Urothelium cell line (cell line): ENCODE measurements at places on chromosomes 11 and 22.

DNA sequence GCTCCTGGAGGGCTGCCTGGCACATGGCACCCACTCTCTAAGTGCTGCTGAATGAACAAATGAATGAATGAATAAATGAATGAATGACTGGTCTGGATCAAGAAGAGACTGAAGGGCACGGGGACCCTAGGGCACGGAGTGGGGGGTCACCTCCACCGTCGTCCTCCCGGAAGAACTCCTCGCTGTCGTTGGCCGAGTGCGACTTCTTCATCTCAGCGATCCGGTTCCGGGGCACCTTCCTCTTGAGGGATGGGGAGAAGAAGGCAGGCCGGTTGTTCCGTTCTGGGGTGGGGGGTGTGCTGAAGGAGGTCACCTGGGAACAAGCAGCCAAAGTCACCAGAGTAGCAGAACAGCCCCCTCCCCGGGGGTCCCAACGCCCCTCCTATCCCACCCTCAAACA, 36.0 kb downstream of the NUP50 start:
- no peak for DNase-seq

- no peak for DNase-seq
Measured at GRCh38 chr11:59943997-59944714, 5.9 kb downstream of the OOSP1 start.

- DNase-seq: no peak
Measured at GRCh38 chr22:36117053-36117554, 43.5 kb downstream of the APOL3 start.

- no peak for DNase-seq
Measured at GRCh38 chr22:24763872-24764485, 10.5 kb downstream of the PIWIL3 start.

- DNase-seq: peak; percentile 29
Measured at GRCh38 chr11:80462211-80462610, 1021.4 kb upstream of the TENM4 start.

DNA sequence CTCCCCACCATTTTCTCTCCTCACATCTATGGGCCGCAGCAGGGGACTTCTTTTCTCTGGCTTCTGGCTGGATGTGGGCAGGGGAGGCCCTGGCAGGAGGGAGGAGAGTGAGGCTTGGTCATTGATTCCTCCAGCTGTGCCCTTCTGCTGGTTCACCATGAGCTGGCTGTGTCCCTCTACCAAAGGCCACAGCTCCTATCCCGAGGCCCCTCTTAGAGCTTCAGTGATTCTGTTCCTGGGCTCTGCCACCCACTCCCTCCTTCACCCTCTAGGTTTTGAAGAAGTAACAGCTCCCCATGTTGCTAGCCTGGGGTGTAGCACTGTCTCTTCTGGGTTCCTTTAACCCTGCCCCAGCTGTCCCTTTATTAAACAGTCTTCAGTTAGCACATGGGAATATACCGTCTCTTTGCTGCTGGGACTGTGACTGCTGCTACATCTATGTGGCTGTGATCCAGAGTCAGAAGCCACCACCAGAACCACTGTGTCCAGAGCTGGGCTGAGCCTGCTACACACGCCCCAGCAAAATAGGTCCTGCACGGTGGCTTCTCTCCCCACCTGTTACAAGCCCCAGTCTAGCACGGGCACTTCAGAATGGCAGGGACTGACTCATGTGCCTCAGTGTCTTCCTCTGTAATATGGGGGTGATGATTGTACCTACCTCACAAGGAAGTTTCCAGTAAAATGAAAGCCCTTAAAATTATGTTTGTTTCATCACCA, 578 bp upstream of the PARVG start:
- no peak for DNase-seq

GRCh38 chr22:47918276-47918921, 1155.9 kb downstream of the TBC1D22A start:
- no peak for DNase-seq

DNA sequence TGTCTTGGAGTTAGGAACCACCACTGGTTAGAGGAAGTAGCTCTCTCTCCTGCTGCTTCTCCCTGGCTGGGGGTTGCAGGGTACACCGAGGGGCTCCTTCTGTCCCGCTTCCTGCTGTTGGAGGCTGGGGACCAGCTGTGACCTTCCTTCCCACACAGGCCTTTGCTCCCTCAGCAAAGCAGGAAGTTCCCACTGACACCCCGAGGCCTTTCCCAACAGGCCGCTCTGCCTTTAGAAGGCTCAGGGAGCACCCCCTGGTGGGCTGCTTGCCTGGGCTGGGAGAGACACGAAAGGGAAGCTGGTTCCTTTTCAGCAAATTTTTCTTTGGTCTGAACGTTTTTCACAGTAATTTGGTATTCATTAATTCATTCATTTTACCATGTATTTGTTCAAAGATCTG, 527.9 kb upstream of the B3GAT1 start:
- no peak for DNase-seq

DNA sequence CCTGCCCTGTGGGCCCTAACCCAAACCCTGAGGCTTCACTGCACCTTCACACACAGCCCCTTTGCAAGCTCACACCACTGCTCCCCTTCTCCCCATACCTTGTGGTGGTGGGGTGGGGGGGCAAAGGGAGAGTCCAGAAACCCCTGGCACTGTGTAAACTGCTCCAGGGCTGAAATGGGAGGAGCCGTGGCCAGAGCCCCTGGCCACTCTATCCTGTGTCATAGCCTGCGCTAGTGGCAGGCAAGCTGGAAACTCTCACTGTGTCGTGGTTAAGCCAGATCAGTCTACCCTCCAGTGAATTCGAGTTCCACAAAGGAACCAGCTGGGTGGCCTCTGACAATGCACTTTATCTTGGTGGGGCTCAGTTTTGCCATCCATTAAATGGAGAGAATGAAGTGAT, 8.4 kb upstream of the SYT13 start:
- DNase-seq: no peak

- no peak for DNase-seq
Measured at GRCh38 chr11:93359396-93359795, 28.9 kb downstream of the DEUP1 start.

DNA sequence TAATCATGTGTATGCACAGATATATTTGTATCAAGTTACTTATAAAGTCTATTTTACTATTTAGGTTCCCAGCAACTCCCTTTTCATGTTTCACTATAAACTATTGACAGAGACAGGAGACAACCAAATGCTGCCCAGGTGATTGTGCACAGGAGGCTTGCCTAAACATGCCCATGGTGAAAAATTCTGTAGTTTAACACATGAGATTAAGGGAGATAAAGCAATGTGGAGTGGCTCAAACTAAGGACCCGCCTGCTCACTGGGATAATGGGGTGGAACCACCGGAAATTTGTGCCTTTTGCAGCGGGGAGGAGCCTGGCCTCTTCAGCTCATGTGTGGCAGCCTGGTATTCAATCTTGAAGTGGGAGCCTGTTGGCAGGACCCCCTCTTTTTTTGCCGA, 459.5 kb upstream of the CNTN5 start:
- DNase-seq: no peak

DNA sequence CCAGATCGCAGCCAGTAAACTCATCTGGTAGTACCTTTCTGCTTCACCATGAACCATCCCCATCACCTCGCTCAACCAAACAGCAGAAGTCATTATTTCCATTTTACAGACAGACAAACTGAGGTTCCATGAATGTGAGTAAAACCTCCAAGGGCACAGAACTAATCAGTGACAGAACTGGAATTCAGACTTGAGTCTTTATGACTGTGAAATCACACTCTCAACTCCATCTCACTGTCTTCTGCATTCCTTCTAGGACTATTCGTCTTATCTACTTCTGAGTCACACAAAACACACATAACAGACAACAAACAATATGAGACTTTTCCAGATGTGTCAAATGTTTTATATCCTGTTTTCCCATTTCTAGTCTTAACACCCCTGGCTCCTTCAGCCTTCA, 9.3 kb upstream of the NUP50 start:
- no peak for DNase-seq

DNA sequence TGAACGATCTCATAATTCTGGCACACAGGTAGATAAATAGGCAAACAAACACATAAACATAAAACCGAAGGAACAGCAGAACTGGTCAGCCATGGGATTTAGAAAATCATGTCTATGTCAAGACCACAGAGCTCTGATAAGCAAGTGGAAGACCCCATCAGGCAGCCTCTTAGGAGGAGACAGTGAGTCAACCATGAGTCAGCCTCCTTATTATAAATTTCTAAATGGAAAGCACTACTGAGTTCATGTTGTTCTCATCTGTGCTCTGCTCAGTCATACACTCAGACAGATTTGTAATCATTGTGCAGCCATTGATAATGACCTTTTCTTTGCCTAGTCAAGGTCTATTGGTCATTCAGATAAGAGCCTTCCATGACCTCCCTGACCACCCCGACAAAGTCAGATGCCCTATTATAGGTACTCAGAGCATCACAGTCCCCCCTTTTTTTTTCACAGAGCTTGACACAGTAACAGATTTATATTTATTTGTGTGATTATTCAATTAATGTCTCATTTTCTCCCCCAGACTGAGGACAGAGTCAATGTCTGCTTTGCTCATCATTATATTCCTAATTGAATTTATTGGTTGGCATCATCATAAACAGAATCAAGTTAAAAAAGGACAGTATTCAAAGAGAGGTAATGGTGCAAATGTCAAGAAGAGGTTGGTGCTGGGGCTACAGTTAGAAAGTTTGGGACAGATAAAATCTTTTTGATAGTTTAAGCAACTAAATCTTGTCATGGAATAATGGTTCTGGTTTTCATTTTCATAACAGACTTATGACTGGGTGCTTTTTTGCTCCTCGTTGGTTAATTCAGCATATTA, 579.7 kb upstream of the CCDC90B start:
- DNase-seq: peak; percentile 27

DNA sequence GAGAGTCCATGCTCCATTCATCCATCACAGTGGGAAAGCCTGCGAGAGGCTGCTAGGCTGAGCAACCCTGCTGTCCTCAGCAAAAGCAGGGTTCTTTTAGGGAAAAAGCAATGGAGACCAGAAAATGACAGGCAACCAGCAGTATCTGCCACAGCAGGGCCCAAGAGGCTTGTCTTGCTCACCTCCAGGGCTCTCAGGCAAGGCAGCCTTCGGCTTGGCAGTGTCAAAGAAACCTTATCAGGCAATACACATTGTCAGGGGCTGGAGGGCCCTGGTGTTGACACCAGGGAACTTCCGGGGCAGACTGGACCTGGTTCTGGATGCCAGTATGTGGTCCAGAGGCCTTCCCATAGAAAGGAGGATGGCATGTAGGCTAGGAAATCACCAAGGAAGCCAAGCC, 10.2 kb upstream of the TLCD5 start:
- no peak for DNase-seq

DNA sequence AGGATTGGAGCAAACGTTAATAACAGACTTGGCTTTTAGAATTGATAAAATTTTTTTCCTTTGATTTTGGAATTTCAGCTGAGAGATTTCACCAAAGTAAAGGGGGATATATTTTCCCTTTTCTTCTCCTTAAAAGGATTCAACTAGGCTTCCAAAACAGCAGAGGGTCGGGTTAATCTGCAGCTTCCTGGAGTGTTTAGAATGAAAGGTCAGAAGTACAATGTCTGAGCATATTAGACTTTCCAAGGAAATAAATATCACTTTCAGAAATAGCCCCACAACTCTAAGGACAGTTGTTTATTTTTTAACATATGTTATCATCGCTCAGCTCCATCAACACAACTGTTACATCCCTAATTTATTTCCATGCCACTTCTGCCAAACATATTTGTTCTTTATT, 1532.9 kb upstream of the RAG2 start:
- DNase-seq: no peak

- no peak for DNase-seq
Measured at GRCh38 chr11:109480251-109480650, 58.3 kb downstream of the C11orf87 start.

DNA sequence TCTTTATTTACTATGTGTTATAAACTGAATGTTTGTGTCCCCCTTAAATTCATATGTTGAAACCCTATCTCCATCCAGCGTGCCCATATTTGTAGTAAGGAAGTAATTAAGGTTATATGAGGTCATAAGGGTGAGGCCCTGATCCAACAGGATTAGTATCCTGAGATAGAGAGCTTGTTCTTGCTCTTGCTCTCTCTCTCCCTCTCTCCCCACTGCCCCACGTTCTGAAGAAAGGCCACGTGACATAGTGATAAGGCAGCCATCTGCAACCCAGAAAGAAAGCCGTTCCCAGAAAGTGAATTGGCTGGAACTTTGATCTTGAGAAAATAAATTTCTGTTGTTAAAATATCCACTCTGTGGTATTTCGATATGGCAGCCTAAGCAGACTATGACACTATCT, 212.5 kb downstream of the SWAP70 start:
- DNase-seq: no peak

DNA sequence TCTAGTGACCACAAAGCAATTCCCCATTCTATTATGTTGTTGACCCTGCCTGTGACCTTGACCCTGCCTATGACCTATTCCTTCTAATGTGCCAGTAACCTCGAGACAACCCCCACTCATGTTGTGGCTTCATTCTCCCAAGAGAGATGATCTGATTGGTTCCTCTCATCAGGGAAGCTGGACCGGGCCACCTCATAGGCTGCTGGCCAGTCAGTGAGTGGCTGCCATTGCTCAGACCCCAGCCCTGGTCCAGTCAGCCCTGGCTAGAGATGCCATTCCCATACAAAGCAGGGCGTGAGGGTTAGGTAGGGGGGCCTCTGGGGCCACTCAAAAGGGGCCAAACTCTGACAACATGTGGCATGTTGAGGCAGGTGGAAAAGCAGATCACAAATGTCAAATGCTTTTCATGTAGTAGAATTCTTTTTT, 11.9 kb downstream of the SLC29A2 start:
- peak; percentile 11 for DNase-seq

DNA sequence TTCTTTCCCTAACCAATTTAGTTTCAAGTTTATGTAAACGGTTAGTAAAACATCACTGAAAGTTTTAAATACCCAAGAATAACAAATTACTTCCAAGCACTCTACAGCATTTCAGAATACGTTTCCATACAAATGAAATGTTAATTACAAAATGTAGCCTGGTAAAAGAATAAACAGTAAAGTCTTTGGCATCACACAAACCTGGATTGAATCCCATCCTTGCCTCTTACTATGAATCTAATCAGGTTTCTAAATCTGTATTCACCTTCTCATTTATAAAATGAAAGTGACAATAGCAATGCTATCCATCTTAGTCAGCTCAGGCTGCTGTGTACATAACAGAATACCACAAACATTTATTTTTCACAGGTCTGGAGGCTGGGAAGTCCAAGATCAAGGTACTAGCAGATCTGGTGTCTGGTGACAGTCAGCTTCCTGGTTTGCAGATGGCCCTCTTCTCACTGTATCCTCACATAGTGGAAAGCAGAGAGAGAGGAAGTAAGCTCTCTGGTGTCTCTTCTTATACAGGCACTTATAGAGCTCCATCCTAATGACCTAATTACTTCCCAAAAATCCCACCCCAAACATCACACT, 19.2 kb downstream of the FAM168A start:
- DNase-seq: no peak

DNA sequence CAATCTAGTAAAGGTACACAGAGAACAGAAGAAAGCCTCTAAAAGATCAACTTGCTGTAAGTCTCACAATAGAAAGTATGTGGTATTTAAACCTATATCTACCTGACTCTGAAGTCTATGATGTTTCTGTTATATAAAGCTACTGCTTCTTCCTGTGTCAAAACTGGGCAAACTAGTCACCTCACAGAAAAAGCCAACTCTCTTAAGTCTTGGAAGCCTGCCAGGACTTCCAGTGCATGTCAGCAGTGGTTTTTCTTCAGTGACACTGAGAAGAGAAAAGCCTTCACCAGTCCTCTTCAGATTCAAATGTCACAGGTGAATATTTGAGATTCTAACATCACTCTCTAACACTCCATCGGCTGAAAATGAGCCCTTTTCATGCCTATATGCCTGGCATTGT, 808.0 kb downstream of the DLG2 start:
- peak; percentile 23 for DNase-seq

- no peak for DNase-seq
Measured at GRCh38 chr11:66768088-66768521, 39.1 kb upstream of the SPTBN2 start.
